ENCODE measurements at places on chromosomes 3 and 15.

DNA sequence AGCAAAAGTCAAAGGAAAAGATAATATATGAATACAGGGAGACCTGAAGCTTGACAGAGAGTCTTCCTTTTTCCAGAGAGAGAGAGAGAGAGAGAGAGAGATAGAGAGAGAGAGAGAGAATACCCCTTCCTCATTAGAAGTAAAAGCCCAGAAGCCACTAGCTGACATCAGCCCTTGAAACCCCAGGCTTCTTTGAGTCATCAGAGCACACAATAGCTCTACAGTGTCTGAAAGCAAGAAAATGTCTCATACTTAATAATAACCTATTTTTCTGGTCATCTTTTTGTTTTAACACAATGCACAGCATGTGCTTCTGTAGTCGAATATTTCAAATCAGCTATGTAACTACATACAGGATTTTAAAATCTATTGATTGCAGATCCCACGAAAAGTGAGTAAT is 109.2 kb upstream of the NANOGP8 start:
- no peak for DNase-seq

GRCh38 chr3:60079076-60079475 is 1029.3 kb upstream of the CFAP20DC start:
- no peak for DNase-seq

DNA sequence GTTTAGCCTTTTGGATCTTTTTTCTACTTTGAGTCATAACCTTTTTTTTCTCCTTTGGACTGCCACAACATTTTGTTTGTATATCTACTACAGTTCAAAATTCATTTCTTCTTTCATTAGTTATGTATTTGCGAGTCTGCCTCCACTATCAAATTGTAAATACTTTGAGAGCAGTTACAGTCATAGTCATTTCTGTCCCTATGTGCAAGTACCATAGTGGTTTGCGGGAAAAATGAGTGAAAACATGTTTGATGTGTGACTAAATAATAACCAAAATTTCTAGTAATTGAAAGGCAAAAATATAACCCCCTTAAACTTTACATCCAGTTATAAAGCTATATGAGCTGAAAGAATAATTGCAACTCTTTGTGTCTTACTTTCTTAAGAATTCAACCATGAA is 45.8 kb upstream of the CCDC50 start:
- no peak for DNase-seq

DNA sequence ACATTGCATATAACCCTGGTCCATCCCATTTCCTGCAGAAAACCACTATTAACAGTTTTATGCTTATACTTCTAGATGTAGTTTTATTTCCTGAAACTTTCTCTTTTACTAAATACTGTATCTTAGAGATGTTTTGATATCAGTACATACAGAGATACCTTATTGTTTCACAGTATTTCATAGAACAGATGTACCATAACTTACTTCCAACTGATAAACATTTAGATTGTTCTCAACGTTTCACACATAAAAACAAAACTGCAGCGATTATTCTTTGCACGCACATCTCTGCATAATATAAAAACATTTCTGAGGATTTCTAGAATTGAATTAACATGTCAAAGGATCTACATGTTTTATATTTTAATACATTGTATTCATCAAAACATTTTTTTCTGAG is 2.6 kb downstream of the ZNF80 start:
- DNase-seq, result no peak

- no peak for DNase-seq
Observed at GRCh38 chr3:154972951-154973350, 107.2 kb upstream of the MME start.

DNA sequence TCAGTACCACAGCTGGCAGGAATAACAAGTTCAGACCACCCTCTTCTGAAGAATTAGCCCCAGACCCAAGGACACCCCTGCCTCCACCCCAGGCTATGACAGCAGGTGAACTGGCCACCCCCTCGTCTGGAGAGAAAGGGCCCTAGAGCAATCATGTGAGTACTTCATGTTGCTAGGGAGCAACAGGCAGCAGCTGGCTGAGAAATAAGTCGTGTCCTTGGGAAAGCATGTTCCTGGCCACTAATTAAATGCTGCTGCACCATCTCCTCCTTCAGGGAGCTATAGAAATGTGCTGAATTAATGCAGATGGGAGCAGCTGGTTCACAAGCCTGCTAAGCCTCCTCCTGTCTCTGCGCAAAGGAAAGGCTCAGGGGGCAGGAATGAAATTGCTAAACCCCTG is 31.5 kb downstream of the MRPS11 start:
- DNase-seq, result no peak

DNA sequence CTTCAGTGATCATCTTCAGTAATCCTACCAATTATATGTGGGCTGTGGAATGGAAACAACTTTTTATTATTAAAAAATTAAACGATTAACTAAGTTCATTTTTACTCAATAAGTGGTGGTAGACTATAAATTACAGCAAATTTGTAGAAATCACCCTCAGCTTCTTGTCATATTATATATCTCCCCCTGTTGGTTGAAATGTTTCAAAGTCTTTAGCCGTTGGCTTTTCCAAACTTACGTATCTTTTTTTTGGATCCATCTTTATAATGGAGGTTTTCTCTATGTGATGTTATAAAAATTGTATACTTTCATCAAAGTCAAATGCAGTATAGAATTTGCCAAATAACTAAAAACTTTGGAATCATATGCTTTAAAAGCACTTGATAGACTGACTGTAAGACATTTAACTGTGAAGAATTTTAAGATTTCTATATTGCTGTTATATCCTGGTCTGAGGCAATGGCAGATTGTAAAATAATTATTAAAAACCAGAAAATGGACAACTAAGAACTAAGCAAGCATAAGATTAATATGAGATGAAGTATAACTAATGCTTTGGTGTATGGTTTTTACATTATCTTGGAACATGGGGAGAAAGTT is 44.7 kb downstream of the ATP11B start:
- no peak for DNase-seq

DNA sequence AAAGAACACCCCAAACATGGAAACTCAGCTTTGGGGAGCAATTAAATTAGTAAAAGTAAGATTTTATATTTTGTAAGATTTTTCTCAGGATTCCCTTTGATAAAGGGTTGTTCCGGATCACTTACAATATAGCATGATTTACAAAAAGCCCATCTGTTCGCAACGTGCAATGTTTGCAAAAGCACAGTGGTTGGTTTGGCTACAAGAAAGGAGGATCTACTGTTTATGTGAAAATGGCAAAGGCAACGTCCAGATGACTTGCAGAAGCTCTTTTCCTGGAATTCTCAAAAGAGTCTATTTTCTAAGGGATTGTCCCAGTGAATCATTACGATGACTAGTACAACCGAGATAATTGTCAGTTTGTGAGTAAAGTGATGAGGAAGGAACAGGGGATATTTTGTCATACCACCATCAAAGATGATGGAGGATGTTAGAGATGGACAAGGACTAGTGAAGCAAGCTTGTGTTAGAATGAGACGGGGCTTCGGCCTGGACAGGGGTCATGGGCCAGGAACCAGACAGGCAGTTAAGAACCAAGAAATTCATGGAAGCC is 71.6 kb downstream of the CRYGS start:
- peak; percentile 10 for DNase-seq

DNA sequence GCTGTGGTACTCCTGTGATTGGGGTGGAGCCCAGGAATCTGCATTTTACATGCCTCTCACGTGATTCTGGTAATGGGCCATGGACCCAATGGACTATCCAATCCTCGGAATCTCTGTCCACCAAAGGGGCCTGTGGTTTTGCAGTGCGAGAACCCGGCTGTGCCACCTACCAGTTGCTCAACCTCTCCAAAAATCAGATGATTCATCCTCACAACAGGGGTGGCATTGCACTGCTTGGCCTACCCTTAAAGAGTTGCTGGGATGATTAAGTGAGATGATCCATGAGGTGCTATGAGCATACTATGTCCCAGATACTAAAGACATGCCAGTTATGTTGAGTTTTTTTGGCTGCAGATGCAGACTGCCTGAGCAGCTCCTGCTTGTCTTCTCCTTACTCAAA is 5.1 kb downstream of the ANP32A start:
- DNase-seq, result no peak

- no peak for DNase-seq
Observed at GRCh38 chr3:39188271-39189149, 3.9 kb downstream of the XIRP1 start.

- no peak for DNase-seq
Observed at GRCh38 chr15:46293550-46293949, 658.7 kb downstream of the SQOR start.

DNA sequence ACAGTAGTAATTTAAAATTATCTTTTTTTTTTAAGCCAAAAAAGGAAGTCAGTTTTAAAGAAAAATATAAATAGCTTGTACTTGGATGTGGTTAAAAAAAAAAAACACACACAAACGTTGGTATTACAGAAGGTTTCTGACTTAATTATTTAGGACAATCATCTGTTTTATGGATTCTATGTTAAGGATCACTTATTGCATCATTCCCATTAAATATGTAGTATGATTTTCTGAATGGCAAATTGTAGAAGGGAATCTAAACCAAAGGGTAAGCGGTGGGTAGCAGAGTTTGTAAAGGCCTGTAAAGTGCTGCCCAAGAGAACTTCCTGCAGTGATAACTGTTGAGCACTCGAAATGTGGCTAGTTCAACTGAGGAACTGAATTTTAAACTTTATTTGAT is 8.0 kb downstream of the SENP2 start:
- no peak for DNase-seq

DNA sequence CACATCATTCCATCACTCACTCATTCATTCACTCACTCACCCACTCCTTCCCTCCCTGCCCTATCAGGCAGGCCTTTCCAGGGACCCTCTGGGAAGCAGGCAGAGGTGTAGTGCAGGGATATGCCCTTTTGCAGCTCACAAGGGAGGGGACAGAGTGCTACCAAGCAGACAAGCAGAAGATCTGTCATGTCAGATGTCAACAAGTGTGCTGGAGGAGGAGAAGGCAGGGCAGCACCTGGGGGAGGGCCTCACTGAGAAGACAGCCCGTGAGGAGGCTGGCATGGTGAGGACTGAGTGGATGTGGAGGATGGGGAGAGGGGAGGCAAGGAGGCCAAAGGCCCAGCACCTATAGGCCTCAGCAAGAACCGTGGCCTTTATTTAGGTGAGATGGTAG is 15.3 kb downstream of the ABTB1 start:
- DNase-seq, result no peak

- DNase-seq, result no peak
Observed at GRCh38 chr15:47582233-47582632, 135.1 kb upstream of the SEMA6D start.

DNA sequence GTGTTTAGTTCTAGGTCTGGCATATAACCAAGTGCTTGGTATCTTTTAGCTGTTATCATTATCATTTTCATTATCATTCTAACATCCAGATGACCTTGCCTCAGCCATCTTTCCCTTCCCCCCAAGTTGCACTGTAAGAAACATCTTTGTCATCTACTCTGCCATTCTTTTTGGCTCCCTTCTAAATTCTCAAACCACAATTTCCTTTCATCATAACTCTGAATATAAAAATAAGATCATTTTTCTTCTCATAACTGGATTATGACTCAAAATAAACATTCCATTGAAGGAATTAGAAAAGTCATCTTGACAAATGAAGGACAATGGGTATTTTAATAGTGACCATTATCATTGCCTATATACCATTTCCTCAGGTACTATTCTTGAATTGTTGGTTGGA is 786.2 kb downstream of the AGBL1 start:
- DNase-seq, result no peak

DNA sequence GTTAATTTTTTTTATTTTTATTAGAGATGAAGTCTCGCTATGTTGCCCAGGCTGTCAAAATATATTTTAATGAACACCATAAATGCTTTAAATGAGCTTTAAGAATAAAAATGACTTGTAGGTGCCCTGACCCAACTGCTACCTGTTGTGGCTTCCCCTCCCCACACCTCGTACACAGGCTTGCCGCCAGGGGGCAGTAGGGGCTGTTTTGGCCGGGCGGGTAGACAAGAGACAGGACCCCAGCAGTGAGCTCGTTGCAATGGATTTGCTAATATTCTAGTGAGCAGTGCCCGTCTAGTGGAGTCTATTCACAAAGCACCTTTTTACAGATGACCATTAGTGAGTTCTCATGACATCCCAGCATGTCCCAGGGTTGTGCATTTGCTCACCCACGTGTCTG is 418.1 kb downstream of the OCA2 start:
- no peak for DNase-seq

All from HFF-Myc (cell line).